ENCODE measurements at places on chromosomes 16 and 17. TPM values are rescaled to one million over a fixed set of nuclear protein-coding genes. Genes with fewer than 3 reads are reported as not detected.

DNA sequence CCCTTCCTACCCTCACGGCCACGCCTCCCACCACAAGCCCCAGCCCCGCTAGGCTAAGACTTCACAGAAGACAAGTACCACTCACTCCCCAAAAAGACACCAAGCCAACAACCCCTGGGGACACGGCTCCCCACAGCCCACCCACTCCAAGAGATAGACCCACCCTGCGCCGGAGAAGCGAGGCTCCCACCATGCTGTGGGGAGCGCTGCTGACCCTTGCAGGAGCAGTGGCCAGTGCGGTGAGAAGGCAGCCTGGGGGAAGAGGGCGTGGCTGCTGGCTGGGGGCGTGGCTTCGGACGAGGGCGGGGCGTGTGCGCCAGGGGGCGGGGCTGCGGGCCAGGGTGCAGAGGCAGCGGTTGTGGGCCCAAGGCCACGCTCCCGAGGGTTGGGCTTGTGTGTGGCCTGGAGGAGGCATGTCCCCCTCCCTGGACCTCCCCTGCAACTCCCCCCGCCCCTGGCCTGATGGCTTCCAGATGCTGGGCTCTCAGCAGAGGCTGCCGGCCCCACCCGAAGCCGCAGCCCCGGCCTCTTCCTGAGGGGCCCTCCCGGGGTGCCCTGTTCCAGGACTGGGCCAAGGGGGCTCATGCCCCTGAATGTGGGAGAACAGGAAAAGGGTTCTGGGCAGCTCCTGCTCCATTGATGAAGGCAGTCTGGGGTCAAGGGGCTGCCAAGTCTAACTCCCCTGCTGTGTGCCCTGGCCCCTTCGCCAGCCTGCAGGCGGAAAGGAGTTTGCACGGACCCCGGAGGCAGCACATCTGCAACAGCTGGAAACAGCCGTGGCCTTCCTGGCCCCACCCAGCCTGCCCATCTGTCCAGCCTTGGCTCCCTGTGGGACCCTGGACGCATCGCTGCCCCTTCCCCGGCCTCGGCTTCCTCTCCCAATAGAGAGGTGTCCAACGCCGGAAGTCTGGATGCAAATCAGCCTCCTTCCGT, 9.1 kb downstream of the TFAP4 start:
- DNase-seq, result no peak

The ST6GALNAC2 gene
- total RNA-seq, result not detected

DNA sequence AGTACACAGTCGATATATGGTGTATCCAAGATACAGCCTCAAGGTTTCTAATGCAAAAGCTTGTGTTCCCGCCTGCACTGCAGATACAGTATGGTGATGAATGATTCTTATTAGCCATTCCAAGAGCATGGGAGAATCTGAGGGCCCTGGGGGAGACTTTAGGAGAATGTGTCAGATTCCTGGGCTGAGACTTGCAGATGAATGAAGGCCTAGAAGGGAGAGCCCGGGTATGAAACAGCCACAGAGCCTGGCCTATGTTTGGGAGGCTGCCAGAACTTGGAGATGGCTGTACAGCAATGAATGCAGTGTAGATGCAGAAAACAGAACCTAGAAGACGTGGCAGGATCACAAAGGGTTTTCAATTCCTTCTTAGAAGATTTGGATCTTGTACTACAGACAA, 510.7 kb downstream of the HAPSTR1 start:
- DNase-seq, result no peak

DNA sequence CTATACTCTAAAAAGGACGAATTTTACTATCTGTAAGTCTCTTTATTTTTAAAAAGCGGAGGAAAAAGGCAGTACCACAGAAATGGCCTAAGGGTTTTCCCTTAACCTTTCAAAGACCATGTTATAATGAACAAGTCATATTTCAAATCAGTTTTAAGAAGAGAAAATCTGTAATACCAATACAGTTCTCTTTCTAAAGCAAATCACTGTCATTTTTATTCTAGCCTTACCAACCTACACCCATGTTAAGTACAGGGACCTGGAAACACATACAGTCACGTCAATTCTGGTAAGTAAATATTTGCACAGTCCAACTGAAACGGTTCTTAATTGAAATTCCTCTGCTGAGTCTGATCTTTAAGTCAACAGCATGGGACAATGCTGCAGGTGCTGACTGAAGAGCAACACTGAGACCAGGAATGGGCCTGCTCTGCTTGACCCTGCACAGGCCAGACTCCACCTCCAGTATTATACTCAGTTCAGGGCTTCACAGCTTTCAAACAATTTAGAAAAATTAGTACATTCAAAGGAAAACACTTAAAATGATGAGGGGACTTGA, 20.2 kb downstream of the MBTPS1 start:
- no peak for DNase-seq

The OR4D1 gene
- total RNA-seq, result 0.54 TPM

All from activated CD4-positive, alpha-beta T cell treated with anti-CD3 and anti-CD28 coated beads, Interleukin-2, amount 10 ng/mL, durations not matched to agents 7 days and 5 days (primary cell).